ENCODE measurements at places on chromosomes 2 and 18. TPM values are rescaled to one million over a fixed set of nuclear protein-coding genes. Genes with fewer than 3 reads are reported as not detected.

DNA sequence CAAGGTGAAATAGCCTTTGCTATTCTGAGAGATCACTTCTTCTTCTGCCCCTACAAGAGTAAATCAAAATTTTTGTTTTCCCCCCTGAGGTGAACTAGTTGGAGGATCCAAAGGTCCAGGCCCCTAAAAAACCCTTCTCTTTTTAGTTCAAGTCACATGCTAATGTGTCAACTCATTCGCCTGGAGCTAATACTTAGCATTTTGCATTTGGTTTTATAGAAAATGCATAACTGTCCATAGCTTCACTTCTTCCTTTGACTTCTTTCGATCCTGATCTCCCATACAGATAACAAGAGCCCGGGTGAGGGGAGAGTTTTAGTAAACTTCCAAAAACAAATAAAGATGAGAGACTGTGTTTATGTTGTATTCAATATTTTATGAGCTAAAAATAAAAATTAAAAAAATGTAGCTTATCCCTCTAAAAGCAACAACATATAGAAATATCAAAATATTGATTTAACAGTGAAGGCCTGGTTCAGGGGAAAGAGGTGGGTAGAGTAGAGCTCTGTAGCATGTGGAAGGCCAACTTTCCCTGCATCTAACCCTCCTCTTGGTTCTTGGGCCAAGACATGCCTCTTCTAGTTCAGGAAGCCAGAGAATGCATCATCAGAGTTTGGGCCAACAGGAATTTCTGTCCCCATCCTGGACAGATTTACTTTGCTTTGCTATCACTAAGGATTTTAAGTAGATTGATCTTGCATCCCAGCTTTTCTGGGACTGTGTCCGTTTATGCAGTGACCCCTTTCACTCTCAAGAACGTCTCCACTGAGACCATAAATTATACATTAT lies 333.8 kb downstream of the ALK start:
- DNase-seq: no peak
- H3K4me3 ChIP-seq: no peak overlapping the region
- no peaks in the 10 kb centered on the region for H3K4me1 ChIP-seq
- no peaks in the 10 kb centered on the region for H3K36me3 ChIP-seq

DNA sequence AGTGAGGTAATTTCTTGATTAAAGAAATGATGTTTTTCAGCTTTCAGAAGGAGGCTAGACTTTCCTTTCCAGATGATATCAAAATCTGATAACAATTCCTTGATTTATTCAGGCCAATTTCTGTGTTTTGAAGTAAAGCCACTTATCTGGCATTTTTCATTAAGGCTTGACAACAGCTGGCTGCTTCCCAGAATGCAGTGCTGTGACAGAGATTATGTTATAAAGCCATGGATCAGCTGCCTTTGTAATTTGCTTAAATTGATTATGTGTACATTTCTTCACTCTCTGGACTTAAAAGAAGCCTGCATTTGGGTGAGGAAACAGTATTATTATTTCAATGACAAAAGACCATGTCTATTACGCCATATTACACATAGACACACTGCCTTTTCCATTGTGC lies 136.0 kb downstream of the PLCL1 start:
- no peaks in the 10 kb centered on the region for H3K27me3 ChIP-seq
- H3K4me3 ChIP-seq: no peak overlapping the region
- no peak for DNase-seq
- H3K27ac ChIP-seq: no peak overlapping the region

The ZNF519 gene
- 0.47 TPM for total RNA-seq

DNA sequence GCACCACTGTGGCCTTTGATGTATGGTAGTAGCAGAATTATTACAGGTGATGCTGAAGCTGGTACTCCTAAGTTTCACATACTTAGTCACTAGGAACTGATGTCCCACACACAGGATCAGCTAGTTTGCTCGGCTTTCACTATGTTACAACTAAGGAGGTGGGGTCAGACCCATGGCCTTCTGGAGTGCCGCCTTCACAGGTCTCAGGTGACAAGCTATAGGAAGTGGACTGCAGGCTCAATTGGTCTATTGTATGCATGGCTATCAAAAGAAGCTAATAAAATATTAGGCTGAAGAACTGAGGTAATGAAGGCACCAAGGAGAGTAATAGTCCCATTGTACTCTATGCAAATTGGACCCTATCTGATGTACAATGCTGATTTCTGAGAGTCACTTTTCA lies 170.6 kb downstream of the DLGAP1 start:
- H3K27ac ChIP-seq: no peak overlapping the region
- H3K4me1 ChIP-seq: no peaks in the 10 kb centered on the region
- no peaks in the 10 kb centered on the region for H3K27me3 ChIP-seq
- DNase-seq: no peak

Data from psoas muscle (tissue), 8 donors.